Chondrocyte (in vitro differentiated cells): ENCODE measurements at places on chromosomes 16 and 17.
A peak's percentile ranks its signal among the peaks of the same experiment; 100 is the strongest.

- no peaks in the 10 kb centered on the region for H3K36me3 ChIP-seq
- H3K4me1 ChIP-seq: no peaks in the 10 kb centered on the region
- DNase-seq: no peak
These were observed 84.5 kb downstream of the WNT3 start for GRCh38 chr17:46733837-46734475.

- no peak for DNase-seq
- H3K36me3 ChIP-seq: no peaks in the 10 kb centered on the region
- no peak overlapping the region for H3K4me3 ChIP-seq
These were observed 109.5 kb downstream of the CDH8 start for GRCh38 chr16:61926766-61927165.

- H3K4me3 ChIP-seq: no peak overlapping the region
- H3K27ac ChIP-seq: no peak overlapping the region
- no peaks in the 10 kb centered on the region for H3K27me3 ChIP-seq
- DNase-seq: no peak
- H3K36me3 ChIP-seq: peaks cover 4% of the 10 kb centered on the region
These were observed 23.6 kb downstream of the CA4 start for GRCh38 chr17:60173304-60173819.

DNA sequence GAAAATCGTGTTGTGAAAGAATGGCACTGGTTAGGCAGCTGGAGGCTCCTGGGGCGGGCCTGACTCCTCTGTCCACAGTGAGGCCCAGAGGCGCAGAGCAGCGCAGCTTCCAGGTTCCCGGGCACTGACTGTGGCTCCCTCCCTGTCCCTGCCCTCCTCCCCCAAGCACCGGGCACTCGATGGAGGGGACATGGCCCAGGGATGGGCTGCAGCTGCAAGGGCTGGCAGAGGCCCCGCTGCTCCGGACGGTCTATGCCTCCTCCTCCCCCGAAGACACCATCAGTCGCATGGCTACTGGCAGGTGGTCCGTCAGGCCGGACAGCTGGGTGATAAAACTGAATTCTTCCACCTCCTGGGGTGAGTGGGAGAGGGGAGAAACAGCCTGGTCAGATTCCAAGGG, 50.1 kb downstream of the PRMT7 start:
- peaks cover 11% of the 10 kb centered on the region for H3K36me3 ChIP-seq
- no peak overlapping the region for H3K4me3 ChIP-seq
- no peak overlapping the region for H3K27ac ChIP-seq
- H3K4me1 ChIP-seq: no peaks in the 10 kb centered on the region

- H3K27ac ChIP-seq: no peak overlapping the region
- H3K4me3 ChIP-seq: no peak overlapping the region
- no peaks in the 10 kb centered on the region for H3K36me3 ChIP-seq
- no peak for DNase-seq
These were observed 85.0 kb upstream of the MED9 start for GRCh38 chr17:17391668-17392370.

DNA sequence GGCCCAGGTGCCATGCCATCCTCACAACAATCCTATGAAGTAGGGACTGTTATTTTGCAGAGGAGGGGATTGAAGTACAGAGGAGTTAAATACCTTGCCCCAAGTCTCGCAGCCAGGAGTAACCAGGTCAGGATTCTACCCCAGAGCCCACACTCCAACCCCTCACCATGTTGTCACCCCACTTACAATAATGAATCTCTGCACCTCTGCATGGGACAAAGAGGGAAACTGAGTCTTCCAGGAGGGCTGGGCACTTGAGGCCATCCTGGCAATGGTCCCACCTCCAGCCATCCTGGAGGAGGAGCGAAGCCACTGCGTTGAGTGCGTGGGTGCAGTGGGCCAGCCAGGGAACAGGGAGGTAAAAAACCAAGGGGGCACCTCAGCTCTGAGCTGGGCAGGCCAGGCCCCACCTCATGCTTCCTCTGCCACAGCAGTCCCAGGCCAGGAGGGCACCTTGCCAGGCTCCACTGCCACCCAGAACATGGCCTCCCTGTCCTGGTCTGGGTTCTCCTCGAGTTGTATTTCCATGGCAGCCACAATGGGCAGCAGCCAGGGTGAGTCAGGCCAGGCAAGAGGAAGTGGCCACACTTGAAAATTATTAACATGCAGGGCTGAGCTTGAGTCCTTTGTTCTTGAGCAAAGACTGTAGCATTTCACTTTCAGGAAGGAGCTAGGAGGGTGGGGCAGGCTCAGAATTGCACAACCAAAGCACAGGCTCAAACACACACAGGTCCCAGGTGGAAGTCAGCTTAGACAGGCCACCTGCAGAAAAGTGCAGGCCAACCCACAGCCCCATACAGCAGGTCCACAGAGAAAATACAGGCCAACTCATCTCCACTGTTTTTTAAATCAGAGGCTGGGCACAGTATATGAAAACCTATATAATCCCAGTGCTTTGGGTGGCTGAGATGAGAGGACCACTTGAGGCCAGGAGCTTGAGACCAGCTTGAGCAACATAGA, 52.1 kb downstream of the CUEDC1 start:
- H3K27ac ChIP-seq: peak overlapping the region; percentile 82
- H3K4me1 ChIP-seq: peaks cover 48% of the 10 kb centered on the region
- H3K27me3 ChIP-seq: no peaks in the 10 kb centered on the region
- no peaks in the 10 kb centered on the region for H3K36me3 ChIP-seq

DNA sequence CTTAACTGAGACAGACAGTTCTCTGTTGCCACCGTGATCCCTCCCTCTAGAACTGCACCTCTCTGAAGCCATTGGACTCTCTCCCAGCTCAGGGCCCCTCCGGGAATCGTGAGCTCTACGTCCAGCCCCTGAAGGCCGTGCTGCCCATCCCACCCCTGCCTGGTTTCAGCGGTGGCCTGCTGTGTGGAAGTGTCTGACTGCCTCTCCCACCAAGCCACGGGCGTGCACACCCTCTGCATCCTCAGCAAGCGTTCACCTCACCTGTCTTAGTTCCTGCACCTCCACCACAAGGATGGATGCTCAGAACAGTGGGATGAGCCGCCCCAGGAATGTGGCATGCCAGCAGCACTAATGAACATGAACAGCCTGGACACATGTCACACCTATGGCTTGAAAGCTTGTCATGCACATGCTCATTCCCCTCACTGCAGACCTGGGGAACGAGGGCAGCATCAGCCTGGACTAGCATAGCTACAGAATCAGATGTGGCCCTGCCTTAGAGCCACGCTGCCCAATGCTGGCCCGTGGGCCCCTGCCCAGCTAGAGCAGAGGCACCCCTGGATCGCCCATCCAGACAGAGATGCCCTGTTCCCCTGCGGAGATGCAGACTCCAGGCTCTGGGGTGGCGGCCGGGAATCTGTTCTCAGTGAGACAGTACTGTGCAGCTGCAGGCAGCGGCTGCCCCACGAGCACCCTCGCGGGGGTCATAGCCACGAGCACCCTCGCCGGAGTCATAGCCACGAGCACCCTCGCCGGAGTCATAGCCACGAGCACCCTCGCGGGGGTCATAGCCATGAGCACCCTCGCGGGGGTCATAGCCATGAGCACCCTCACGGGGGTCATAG, 73.7 kb upstream of the CHMP6 start:
- H3K36me3 ChIP-seq: peaks cover 11% of the 10 kb centered on the region
- peak; percentile 85 for DNase-seq
- H3K27ac ChIP-seq: peak overlapping the region; percentile 50
- no peaks in the 10 kb centered on the region for H3K27me3 ChIP-seq
- H3K4me1 ChIP-seq: peaks cover 42% of the 10 kb centered on the region

- DNase-seq: no peak
- peaks cover 1% of the 10 kb centered on the region for H3K27me3 ChIP-seq
- peaks cover 38% of the 10 kb centered on the region for H3K4me1 ChIP-seq
- H3K36me3 ChIP-seq: peaks cover 4% of the 10 kb centered on the region
- no peak overlapping the region for H3K4me3 ChIP-seq
- peak overlapping the region; percentile 99 for H3K27ac ChIP-seq
These were observed 1.2 kb upstream of the GPT2 start for GRCh38 chr16:46882940-46883307.

- no peak overlapping the region for H3K27ac ChIP-seq
- no peak for DNase-seq
- no peak overlapping the region for H3K4me3 ChIP-seq
- peaks cover 2% of the 10 kb centered on the region for H3K36me3 ChIP-seq
- H3K4me1 ChIP-seq: peaks cover 5% of the 10 kb centered on the region
These were observed 167.3 kb upstream of the CDH5 start for GRCh38 chr16:66199189-66199588.

DNA sequence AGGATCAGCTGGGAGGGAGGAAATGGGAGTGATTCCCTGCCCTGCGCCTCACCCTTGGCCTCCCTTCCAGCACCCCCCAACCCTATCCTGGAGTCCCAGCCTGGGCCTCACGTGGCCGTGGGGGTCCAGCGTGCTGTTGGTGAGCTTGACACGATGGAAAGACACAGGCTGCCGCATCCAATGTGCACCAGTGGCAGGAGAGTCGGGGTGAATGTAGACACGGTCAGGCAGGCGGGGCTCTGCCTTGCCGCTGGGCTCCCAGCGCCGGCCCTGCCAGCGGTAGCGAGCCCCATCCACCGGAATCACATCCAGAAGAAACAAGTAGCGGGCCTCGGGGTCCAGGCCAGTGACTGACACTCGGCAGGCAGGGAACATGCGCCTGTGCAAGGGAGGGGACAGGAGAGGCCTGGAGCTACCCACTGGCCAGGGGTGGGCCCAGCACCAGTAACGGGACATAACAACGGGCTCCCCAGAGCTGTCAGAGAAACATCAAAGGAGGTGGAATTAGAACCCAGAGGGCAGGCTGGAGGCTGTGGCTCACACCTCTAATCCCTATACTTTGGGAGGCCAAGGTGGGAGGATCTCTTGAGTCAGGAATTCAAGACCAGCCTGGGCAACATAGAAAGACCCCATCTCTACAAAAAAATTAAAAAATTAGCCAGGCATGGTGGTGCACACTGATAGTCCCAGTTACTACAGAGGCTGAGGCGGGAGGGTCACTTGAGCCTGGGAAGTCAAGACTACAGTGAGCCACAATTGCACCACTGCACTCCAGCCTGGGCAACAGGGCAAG, 2.7 kb downstream of the TBX6 start:
- peaks cover 29% of the 10 kb centered on the region for H3K4me1 ChIP-seq
- no peaks in the 10 kb centered on the region for H3K36me3 ChIP-seq
- peak; percentile 84 for DNase-seq
- H3K4me3 ChIP-seq: no peak overlapping the region
- H3K27me3 ChIP-seq: no peaks in the 10 kb centered on the region

GRCh38 chr17:21373036-21373435, 3.1 kb upstream of the KCNJ12 start:
- DNase-seq: no peak
- peaks cover 14% of the 10 kb centered on the region for H3K4me1 ChIP-seq
- H3K36me3 ChIP-seq: no peaks in the 10 kb centered on the region
- no peak overlapping the region for H3K27ac ChIP-seq

DNA sequence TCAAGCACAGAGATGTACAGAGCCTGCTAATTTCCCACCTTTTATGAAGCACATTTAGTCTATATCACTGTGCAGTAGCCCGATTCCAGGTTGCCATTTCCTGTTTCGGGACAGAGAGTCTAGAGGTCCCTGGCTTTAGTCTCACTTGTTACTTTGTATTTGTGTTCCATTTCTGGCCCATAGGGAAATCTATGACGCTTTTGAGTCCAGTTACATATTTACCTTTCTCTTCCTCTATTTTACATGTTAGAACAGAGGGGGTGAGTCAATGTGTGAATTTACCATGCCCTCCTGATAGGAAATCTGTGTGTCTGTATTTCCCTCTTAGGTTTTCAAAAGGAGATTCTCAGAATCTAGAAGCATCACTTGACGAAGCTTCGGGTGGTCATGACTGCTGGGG, 227.1 kb upstream of the ZFHX3 start:
- no peaks in the 10 kb centered on the region for H3K36me3 ChIP-seq
- DNase-seq: no peak
- no peaks in the 10 kb centered on the region for H3K4me1 ChIP-seq
- no peak overlapping the region for H3K4me3 ChIP-seq
- H3K27me3 ChIP-seq: peaks cover 7% of the 10 kb centered on the region
